Stimulated activated CD8-positive, alpha-beta memory T cell treated with anti-CD3 and anti-CD28 coated beads, Interleukin-12 subunit alpha, Interleukin-12 subunit beta, amount 100 ng/mL, for 1 hour (primary cell): ENCODE measurements at places on chromosomes 5 and 9.

DNA sequence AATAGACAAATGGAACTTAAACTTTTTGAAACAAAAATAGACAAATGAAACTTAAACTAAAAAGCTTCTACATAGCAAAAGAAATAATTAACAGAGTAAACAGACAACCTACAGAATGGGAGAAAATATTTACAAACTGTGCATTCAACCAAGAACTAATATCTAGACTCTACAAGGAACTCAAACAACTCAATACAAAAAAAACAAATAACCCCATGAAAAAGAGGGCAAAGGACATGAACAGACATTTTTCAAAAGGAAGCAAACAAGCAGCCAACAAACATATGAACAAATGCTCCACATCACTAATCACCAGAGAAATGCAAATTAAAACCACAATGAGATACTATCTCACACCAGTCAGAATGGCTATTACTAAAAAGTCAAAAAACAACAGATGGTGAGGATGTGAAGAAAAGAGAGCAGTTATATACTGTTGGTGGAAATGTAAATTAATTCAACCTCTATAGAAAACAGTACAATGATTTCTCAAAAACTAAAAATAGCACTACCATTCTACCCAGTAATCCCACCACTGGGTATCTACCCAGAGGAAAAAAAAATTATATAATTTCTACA, 170.8 kb upstream of the RGMB start:
- no peak for DNase-seq

DNA sequence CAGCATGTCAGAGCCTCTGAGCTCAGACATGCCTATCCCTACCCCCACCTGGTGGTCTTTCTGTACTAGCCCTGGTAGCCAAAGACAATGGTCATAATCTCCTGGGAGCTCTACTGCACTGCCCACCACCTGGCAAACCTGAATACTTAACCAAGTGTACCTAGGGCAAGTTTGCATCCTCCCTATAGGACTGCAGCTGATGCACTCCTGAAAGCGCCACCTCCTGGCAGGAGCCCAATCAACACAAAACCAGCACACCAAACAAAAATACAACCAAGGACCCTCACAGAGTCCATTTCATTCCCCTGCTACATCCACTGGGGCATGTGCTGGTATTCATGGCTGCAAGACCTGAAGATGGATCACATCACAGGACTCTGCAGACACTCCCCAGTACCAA, 14.8 kb upstream of the FAM174A start:
- no peak for DNase-seq

GRCh38 chr9:13358128-13358527, 78.6 kb upstream of the MPDZ start:
- DNase-seq, result no peak

DNA sequence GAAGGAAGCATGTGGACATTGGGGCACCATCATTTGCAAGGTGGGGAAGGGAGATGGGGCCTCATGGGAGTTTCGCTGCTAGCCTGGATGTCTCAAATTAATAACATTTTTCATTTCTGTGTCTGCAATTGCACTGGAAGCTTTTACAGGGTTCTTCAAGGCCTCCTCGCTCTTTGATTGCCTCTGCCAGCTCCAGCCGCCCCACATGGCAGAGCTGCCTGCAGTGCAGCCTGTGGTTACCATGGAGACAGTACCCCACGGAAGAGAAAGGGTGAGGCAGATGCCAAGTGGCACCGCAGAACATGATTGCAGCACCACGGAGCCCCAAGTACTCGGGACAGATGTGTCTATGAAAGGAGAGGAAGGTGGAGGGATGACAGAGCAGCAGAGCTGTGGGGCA, 25.4 kb downstream of the CTNND2 start:
- DNase-seq, result no peak
